ENCODE measurements at places on chromosomes 5 and 9. TPM values are rescaled to one million over a fixed set of nuclear protein-coding genes. Genes with fewer than 3 reads are reported as not detected.

DNA sequence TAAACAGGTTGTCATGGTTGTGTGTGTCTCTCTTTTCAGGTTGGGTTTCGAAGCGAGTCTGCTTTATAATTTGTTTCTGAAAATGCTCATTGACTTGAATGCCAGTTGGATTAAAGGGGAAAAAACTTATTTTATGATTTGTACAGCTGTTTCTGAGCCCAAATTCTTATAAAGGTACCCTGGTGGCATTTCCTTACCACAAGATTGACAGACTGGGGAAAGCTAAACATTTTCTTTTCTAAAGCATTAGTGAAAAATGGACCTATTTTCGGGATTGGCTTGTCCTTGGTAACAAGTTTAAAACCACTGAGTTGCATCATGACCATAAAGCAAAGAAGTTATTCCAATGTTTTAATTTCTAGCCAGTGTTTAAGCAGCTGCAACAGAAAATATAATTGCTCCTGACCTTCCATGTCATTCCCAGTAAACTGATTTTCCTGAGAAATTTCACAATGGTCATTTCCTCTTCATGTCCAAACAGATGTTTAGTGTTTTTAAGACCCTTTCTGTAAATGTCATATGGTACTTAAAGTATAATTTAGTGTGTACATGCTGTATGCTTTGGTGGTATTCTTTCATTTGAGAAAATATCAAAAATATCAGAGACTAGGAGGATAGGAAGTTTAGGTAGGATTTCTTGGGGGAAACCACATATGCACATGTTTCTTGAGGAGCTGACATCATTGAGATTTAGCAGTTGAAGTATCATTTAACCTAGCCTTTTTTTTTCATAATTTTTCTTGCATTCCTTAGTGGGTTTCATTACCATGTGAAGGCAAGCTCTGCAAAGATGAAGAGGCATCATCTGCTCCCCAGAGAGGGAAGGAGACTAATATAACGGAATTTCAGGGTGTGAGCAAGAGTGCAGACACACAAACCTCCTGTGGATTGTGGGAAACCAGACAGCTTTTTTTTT, 667.1 kb upstream of the RGMB start:
- no peak for ATAC-seq

- ATAC-seq: peak; percentile 45
Measured at GRCh38 chr5:39273314-39273954, 54.1 kb upstream of the FYB1 start.

GRCh38 chr5:157106630-157107461, 2.0 kb downstream of the HAVCR2 start:
- peak; percentile 67 for ATAC-seq

The PCDHB6 gene
- total RNA-seq: not detected

The WDR38 gene
- not detected for total RNA-seq

The LVRN gene
- total RNA-seq: 0.45 TPM

The GDA gene
- total RNA-seq: not detected
